Stimulated activated CD8-positive, alpha-beta memory T cell treated with anti-CD3 and anti-CD28 coated beads, Interleukin-4, amount 100 ng/mL, for 48 hours (primary cell): ENCODE measurements at places on chromosomes 16 and 17.
A peak's percentile ranks its signal among the peaks of the same experiment; 100 is the strongest.

- DNase-seq = no peak
Observed at GRCh38 chr17:64097196-64097936, 32.6 kb downstream of the ERN1 start.

GRCh38 chr16:57372372-57373116 is at the start of gene CX3CL1:
Gene CX3CL1 (plus strand): TSS chr16:57372490. CDS start chr16:57372569, 79 bp downstream.
- DNase-seq = no peak

- no peak for DNase-seq
Observed at GRCh38 chr16:31196324-31197088, 6.1 kb downstream of the PYCARD start.

GRCh38 chr17:42436391-42436790 is 13.3 kb upstream of the CAVIN1 start:
- no peak for DNase-seq

DNA sequence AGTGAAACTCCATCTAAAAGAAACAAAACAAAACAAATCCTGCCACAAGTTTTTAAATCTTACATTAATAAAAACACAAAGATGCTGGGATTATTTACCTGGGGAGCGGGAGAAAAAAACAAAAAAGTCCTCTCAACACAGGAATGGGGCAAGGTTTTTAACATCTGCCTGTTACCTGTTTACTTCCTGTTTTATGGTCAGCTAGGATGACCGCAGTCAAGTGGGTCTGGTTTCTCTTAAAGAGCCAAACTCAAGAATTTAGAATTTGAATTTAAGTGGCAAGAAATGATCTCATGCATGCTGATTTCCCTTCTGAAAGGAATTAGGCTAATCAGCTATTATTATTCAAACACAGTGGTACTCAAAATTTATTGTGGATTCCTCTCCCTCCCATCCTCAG is 39.7 kb upstream of the TBC1D3K start:
- no peak for DNase-seq

DNA sequence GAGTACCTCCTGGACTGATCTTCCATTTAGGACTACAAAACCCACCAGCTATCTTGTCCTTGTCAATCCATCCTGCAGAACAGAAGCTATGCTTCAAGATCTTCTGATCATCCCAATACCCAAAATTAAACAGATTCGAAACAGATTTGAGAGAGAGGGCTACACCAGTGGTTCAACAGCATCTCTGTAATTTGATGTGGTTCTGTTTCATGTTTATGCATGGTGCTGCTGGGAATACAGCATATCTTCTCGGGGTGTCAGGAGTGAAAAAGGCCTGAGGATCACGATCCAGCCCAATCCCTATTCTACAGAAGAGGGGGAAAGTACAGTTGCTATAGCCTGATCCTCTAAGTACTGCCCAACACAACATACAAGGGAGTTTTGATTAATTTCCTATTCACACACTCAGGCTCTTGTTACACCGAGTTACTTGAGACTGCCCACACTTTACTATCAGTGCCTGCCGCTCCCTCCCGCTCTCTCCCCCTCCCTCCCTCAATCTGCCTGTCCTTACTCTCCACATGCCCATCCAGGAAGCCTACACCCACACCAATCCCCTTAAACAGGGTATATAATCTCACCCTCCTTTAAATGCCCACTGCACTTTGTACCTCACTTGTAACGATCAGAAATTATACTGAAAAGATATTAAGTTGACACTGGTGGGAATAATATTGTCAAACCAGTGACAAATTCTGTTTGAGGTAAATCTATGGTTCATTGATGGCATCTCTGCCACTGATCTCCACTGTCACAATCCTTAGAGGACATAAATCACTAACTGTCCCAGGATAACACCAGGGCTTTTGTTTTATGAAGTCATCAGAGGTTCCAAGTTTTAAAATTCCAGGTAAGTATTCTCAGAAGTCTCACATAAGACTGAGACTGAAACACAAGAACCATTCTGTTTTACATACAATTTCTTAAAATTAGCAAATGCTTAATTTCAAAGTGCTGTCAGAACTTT is 89.3 kb upstream of the PLEKHM1 start:
- no peak for DNase-seq

DNA sequence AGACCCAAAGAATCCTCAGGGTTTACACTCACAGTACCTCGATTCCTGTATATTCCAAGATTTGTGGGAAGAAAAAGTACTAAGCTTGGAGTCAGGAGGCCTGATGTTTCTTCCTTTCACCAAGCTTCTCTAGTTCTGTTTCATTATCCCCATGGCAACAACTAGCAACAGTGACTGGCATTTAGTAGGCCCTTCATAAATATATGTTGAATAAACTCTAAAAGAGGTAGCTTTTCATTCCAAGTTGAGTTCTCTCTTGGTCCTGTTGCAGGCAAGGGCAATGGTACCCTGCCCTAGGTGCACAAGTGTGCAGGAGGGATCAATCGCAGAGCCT is 527 bp upstream of the UBE2Z start:
- no peak for DNase-seq

DNA sequence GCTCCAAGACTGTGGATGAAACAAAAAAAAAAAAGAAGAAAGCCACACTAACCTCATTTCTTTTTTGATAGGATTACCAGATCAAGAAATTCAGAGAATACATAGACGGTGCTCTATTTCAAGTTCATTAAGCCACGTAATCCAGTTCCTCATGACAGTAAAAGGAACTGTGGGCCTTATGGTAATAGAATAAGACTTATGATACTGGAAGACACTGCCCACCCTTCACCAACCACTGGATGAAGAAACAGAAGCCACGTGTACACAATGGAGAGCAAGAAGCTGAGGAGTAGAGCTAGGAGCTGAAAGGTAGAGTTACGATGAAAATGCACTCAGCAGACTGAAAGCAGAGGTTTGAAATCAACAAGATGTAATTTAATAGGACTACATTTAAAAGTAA is 11.2 kb downstream of the NCBP3 start:
- no peak for DNase-seq

GRCh38 chr17:29929006-29929532 is 959 bp downstream of the SSH2 start:
- DNase-seq = peak; percentile 42

DNA sequence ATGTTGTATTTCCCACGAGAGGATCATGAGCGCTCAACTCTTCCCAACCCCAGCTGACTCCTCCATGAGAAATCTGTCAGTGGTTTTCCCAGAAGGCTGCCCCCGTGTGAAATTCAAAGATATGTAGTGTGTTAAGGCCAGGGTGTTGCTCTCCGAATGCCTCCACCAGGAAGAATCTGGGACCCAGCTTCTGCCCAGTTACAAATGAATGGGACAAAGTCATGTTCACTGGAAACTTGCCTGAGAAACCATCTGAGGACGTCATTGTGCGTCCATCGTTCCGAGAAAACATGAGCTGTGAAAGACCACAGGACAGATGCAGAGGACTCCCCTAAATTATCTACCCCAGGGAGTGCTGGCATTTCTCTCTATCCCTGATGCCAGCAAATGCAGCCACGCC is 86.0 kb downstream of the AIPL1 start:
- DNase-seq = no peak

DNA sequence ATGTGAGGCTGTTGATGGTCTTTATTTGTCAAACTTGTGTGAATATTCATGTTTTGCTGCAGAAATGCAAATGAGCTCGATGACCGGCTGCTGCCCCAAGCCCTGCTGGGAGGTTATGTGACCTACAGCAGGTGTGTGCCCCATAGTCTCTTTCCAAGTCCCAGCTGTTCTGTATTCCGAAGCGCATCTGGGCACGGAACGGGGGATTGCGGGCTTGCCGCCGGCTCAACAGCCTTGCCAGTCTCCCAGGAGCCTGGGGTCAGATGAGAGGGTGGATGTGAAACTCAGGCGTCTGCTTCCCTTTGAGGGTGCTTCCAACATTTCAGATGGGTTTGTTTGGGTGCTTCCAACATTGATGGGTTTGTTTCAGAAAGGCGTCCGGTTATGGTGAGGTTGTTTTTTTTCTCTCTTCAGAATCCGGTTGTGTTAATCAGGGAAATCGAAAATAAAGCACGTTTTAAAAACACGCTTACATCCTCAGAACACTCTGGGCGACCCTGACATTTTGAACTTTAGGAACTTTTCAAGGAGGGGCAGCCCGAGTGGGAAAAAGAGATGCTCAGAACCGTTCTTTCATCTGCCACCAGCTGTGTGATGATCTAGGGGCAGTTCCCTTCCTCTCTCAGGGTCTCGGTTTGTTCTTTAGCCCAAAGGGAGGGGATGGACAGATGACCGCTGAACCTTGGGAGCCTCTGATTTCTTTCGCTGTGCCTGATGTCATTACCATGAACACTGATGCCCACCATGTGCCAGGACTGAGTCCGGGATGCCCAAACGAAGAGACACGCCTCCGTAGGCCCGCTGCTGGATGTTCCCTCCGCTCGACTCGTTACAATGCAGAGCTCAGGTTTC is 47.8 kb upstream of the AMZ2 start:
- DNase-seq = no peak

DNA sequence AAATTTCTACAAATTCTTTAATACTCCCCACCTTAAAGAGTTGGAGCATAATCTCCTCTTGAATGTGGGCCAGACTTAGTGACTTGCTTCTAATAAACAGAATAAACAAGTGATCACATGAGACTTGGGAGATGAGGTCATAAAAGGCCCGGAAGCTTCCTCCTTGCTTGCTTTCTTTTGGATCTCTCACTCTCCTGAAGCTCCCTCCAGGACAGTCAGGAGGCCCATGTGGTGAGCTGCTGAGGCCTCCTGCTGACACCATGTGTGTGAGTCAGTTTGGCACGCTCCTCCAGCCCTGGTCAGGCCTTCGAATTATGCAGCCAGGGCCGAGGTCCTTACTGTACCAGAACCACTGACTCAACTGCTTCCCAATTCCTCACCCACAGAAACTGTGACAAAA is 53.2 kb downstream of the NDEL1 start:
- no peak for DNase-seq

- DNase-seq = no peak
Observed at GRCh38 chr17:5541610-5542202, 42.6 kb downstream of the NLRP1 start.

GRCh38 chr16:1979271-1980029 is 1.8 kb downstream of the NOXO1 start:
- DNase-seq = peak; percentile 45

- DNase-seq = no peak
Observed at GRCh38 chr17:66830451-66830850, 4.5 kb upstream of the CACNG5 start.

DNA sequence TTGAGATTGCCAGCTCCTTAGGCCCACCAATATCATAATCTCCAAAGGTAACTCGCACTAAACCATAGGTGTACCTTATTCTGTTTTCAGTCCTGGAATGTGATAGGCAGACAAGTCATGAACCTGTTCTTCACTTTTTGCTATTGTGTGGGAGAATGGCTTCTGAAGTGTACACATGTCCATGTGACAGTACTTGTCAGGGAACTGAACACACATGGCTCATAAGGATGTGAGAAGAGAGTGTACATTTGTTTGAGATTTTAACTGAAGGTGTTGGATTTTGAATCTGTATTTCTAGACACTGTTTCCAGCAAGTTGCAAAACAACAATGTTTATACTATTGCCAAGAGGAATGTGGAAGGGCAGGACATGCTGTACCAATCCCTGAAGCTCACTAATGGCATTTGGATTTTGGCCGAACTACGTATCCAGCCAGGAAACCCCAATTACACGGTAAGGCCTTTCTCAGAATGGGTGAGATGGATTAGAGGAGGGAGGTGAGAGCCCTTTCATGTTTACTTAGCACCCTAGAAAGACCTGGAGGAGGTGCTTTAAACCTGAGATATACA is 14.5 kb upstream of the RASL10B start:
- no peak for DNase-seq

DNA sequence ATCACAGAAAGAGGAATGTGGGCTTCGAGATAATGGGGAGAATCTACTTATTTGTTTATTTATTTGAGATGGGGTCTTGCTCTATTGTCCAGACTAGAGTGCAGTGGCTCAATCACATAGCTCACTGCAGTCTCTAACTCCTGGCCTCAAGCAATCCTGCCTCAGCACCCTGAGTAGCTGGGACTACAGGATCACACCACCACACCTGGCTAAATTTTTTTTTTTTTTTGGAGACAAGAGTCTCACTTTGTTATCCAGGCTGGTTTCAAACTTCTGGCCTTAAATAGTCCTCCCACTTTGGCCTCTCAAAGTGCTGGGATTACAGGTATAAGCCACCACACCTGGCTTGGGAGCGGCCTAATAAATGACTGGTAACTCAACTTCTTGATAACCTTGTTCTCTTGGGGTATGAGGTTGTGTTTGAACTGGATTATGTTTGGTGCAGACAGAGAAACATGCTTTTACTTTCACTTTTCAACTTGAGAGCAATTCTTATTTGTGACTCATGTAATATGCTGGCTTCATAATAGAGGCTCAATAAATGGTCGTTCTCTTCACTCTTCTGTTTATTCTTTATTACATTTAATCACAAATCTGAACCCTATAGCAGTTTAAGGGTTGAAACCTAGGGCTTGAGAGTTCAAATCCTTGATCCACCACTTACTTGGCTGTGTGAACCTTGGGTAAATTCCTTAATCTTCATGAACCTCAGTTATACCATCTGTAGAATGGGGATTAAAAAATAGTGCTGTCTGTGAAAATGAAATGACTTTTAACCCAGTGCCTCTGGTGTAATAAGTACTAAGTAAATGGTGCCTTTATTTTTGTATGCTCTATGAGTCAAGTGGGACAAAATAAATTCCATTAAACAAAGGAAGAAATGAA is 129.1 kb upstream of the HS3ST2 start:
- no peak for DNase-seq

DNA sequence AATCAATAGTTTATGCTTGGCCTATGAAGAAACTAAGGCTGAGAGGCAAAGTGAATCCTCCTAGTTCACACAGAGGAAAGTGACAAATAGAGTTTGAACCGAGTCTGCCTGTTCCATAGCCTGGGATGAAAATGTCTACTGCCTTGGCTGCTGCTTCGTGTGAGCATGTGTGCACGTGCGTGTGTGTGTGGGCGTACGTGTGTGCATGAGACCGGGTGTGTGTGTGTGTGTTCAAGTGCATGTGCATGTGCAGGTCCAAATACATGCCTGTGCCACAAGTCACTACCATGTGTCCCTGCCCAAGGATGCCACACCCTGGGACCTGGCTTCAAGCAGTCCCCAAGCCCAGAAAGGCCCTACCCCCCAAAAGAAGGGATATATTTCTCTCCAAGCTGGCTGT is 13.6 kb downstream of the SEZ6 start:
- DNase-seq = no peak

DNA sequence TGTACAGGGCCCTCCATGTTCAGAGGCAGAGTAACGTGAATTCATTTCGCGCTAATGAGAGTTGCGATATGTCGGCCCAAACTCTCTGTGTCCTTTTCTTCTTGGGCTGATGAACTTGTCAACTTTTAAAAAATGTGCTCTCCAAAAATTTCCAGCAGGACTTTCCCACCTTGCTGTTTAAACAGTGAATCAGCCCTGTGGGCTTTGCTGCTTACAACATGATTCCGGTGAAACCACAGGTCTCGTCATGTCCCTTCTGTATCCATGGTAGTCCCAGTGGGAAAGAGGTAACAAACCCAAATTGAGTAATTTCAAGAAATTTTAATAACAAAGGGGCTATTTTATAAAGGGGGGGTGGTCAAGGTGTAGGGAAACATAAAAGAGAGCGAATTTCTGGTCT is 612.9 kb downstream of the MAF start:
- DNase-seq = no peak
